Activated CD4-positive, alpha-beta T cell treated with anti-CD3 and anti-CD28 coated beads, Interleukin-2, amount 10 ng/mL, durations not matched to agents 7 days and 5 days (primary cell): ENCODE measurements at places on chromosomes 13 and 19. TPM values are rescaled to one million over a fixed set of nuclear protein-coding genes. Genes with fewer than 3 reads are reported as not detected.

The UQCRFS1 gene
- 29.4 TPM for total RNA-seq

The LGALS14 gene
- total RNA-seq: not detected

The NKPD1 gene
- not detected for total RNA-seq

The LCP1 gene
- total RNA-seq: 1,323 TPM

The HIPK4 gene
- total RNA-seq: not detected

The JSRP1 gene
- total RNA-seq: 0.27 TPM

The SUCLA2 gene
- 34.1 TPM for total RNA-seq

The CEACAM3 gene
- not detected for total RNA-seq

The DMKN gene
- not detected for total RNA-seq

GRCh38 chr13:63166345-63166744 lies 1750.7 kb upstream of the PCDH20 start:
- no peaks in the 10 kb centered on the region for H3K4me1 ChIP-seq
- H3K27ac ChIP-seq: no peak overlapping the region
- H3K4me3 ChIP-seq: no peak overlapping the region
- no peaks in the 10 kb centered on the region for H3K27me3 ChIP-seq
- no peak for DNase-seq

DNA sequence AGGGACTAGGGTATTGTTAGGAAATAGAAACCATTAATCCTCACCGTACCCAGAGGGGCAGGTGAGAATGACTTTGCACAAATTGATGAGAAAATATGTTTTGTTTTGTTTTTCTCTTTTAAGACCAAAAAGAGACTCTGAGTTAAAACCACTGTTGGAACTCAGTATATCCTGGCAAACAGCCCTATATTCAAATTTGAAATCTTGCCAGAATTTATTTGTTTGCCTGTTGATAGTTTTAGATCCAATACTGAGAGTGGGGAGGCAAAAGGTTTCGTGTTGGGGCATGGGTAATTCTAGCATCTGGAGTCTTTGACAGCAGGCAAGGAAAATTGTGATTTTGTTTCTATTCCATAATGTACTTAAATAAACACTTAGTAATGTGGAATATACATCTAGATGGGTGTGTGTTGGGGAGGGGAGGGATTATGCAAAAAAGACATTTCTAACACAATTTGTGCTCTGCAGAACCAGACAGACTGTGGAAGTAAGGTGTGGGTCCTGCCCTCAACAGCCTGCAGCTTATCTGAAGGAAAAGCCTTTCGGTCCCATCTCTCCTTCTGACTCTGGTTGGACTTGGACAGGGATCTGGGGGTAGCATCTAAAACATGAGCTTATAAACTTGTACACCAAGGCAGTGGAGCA lies 190.7 kb downstream of the OXGR1 start:
- no peak overlapping the region for H3K4me3 ChIP-seq
- no peaks in the 10 kb centered on the region for H3K4me1 ChIP-seq
- DNase-seq: no peak
- H3K27me3 ChIP-seq: no peaks in the 10 kb centered on the region

GRCh38 chr19:41804336-41804735 lies 7.9 kb downstream of the CEACAM3 start:
- no peak overlapping the region for H3K27ac ChIP-seq
- no peak for DNase-seq
- peaks cover 20% of the 10 kb centered on the region for H3K4me1 ChIP-seq
- H3K36me3 ChIP-seq: no peaks in the 10 kb centered on the region
- no peak overlapping the region for H3K4me3 ChIP-seq

DNA sequence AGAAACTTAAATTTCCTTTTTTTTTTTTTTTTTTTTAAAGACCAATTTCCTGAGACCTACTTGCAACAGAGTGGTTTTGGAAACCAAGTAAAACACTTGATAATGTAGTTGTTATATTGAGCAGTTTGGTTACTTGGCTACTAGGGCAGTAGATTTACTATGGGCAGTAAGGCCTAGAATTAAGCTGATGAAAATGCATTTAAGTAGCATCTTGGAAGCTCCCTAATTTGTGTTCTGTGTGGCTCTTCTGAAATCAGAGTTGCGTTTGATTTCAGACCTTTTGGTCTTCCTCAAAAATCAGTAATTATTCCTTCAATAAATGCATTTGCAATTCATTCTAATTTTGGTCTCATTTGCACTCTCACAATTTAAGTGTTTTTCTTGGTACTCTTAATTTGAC lies 810 bp downstream of the GPR180 start:
- H3K27me3 ChIP-seq: no peaks in the 10 kb centered on the region
- H3K4me1 ChIP-seq: peaks cover 46% of the 10 kb centered on the region
- peak overlapping the region; percentile 87 for H3K27ac ChIP-seq
- H3K4me3 ChIP-seq: peak overlapping the region; percentile 85
- H3K36me3 ChIP-seq: peaks cover 25% of the 10 kb centered on the region
- DNase-seq: no peak

DNA sequence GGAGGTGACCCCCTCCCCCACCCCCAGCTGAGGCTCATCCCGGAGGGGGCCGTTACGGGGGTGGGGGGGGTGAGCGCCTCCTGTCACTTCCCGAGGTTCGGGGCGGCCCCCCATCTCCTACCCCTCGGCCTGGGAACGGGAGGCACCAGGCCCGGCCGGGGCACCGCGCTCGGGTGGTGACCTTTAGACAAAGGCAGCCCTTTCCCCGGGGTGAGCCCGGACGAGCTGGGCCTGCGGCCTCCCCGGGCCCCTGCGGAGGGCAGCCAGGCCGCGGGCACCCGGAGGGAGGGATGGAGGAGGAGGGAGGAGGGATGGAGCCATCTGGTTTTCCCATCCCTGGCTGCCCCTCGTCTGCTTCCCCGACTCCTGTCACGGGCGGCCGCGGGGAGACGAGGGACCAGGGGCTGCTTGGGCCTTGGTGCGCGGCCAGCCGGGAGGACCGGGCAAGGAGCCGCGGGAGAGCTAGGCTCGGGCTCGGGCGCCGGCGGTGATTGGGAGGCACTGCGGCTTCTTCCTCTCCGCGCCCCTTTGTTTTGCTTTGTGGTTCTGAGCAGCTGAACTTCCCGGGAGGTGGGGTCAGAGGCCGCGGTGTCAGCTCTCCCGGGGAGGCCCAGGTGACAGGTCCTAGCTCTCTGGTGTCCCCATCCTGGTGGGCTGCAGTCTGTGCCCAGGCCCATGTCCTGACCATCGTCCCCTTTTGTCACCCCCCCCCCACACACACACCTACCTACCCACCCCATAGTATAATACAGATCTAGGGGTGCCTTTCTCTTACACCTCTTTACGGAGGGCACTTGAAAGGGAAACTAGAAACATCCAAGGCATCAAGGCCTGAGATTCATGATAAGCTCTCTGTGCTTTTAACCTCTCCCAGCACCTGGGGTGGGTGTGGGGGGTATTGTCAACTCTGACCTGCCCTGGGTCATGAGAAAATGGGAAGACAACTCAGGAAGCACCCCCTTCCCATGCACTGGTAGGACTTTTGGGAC lies 1.3 kb downstream of the BICRA start:
- peak; percentile 71 for DNase-seq
- no peaks in the 10 kb centered on the region for H3K27me3 ChIP-seq
- peak overlapping the region; percentile 87 for H3K27ac ChIP-seq
- peaks cover 29% of the 10 kb centered on the region for H3K4me1 ChIP-seq
- H3K4me3 ChIP-seq: peak overlapping the region; percentile 73

DNA sequence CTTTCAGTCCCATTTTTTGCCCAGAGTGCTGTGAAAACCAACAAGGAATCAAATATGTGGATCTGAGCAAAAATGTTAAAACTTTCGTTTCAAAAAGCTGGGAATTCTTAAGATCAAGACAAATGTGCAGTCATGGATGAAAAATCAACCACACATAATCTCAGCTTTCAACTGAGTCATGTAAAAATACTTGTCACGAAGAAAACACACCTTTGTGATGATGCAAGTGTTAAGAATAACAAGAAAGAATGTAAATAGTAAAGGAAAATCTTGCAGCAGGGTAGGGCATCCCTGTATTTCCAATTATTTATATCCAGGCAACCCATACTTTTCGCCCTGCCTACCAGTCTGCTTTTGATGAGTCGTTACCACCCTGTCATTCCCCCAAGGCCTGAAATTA lies 27.4 kb upstream of the DCLK1 start:
- no peak overlapping the region for H3K27ac ChIP-seq
- H3K4me3 ChIP-seq: no peak overlapping the region
- H3K4me1 ChIP-seq: no peaks in the 10 kb centered on the region
- no peaks in the 10 kb centered on the region for H3K36me3 ChIP-seq
- H3K27me3 ChIP-seq: peaks cover 8% of the 10 kb centered on the region
- DNase-seq: no peak

- no peak overlapping the region for H3K4me3 ChIP-seq
- H3K27ac ChIP-seq: no peak overlapping the region
- H3K27me3 ChIP-seq: peaks cover 83% of the 10 kb centered on the region
- peaks cover 12% of the 10 kb centered on the region for H3K4me1 ChIP-seq
- DNase-seq: no peak
These were observed 116.7 kb downstream of the COL4A2 start for GRCh38 chr13:110423689-110424302.

DNA sequence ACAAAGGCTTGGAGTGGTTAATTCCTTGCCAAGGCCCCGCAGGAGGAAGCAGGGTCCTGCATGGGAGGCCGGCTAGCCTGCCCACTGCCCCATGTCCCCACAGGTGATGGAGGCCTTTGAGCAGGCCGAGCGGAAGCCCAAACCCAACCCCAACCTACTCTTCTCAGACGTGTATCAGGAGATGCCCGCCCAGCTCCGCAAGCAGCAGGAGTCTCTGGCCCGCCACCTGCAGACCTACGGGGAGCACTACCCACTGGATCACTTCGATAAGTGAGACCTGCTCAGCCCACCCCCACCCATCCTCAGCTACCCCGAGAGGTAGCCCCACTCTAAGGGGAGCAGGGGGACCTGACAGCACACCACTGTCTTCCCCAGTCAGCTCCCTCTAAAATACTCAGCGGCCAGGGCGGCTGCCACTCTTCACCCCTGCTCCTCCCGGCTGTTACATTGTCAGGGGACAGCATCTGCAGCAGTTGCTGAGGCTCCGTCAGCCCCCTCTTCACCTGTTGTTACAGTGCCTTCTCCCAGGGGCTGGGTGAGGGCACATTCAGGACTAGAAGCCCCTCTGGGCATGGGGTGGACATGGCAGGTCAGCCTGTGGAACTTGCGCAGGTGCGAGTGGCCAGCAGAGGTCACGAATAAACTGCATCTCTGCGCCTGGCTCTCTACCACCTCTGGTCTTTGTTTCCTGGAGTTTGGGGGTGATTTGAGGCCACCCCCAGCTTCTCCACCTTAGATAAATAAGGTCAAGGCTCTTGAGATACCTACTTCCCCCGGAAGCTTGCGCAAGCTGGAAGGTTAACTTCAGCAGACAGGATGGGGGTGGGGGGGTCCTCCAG lies 2.6 kb downstream of the B3GNT8 start:
- no peaks in the 10 kb centered on the region for H3K27me3 ChIP-seq
- H3K4me3 ChIP-seq: no peak overlapping the region
- H3K4me1 ChIP-seq: peaks cover 40% of the 10 kb centered on the region
- H3K27ac ChIP-seq: peak overlapping the region; percentile 78
- peaks cover 20% of the 10 kb centered on the region for H3K36me3 ChIP-seq

DNA sequence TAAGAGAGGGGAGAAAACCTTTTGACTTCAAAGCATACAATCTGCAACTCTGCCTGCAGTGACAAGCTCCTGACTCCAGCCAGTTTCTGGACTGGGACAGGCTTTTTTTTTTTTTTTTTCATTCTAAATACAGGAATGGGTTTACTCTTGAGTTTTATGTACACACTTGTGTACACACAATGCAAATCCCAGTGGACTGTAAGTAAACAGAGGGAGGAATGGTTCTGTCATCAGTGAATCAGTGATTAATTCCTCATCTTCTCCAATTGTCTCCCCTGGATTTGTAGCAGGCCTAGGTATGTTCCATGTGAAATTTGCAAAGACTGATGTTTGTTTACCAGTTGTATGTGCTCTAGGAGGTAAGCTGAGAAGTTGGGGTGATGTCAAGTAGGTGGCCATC lies 184.8 kb downstream of the SHISA2 start:
- H3K4me1 ChIP-seq: peaks cover 22% of the 10 kb centered on the region
- no peaks in the 10 kb centered on the region for H3K36me3 ChIP-seq
- DNase-seq: no peak
- H3K27me3 ChIP-seq: no peaks in the 10 kb centered on the region
- no peak overlapping the region for H3K27ac ChIP-seq

DNA sequence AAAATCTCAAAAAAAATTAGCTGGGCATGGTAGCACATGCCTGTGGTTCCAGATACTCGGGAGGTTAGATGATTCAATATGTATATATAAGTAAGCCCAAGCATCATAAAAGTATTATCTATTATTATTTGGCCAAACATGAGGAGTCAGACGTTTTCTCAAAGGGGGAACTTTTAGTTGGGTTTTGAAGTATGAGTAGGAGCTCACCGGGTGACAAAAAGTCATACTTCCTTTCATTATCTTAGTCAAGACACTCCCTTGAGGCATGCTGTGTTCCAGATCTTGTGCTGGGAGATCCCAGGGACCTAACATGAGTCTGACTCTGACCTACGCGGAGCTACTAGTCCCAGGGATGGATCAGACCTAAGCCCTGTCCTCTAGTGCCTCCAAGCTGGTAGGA lies 8.2 kb upstream of the MYH14 start:
- no peaks in the 10 kb centered on the region for H3K4me1 ChIP-seq
- H3K27ac ChIP-seq: no peak overlapping the region
- no peak overlapping the region for H3K4me3 ChIP-seq

DNA sequence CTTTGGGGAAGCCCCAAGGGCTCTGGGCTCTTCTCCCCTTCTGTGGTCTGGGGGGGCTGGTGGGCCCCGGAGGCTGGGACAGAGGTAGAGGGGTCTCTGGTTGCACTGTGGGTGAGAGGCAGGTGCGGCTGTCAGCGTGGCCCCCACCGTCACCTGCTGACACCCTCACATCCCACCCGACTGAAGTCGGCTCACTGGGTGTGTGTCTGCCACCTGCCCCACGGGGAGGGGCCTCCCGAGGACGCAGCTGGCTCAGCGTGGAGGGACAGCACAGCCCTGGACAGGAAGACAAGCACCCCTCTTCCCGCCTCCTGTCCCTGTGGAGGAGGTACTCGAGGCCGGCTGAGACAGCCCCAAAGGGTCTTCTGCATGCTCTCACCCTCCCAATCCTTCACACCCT lies 2.2 kb upstream of the TMEM86B start:
- H3K4me3 ChIP-seq: no peak overlapping the region
- H3K36me3 ChIP-seq: peaks cover 43% of the 10 kb centered on the region
- DNase-seq: no peak
- H3K27ac ChIP-seq: no peak overlapping the region
- no peaks in the 10 kb centered on the region for H3K4me1 ChIP-seq

- H3K4me1 ChIP-seq: no peaks in the 10 kb centered on the region
- H3K4me3 ChIP-seq: no peak overlapping the region
- H3K27ac ChIP-seq: no peak overlapping the region
- no peaks in the 10 kb centered on the region for H3K36me3 ChIP-seq
These were observed 559.0 kb downstream of the TBC1D4 start for GRCh38 chr13:74922963-74923362.

DNA sequence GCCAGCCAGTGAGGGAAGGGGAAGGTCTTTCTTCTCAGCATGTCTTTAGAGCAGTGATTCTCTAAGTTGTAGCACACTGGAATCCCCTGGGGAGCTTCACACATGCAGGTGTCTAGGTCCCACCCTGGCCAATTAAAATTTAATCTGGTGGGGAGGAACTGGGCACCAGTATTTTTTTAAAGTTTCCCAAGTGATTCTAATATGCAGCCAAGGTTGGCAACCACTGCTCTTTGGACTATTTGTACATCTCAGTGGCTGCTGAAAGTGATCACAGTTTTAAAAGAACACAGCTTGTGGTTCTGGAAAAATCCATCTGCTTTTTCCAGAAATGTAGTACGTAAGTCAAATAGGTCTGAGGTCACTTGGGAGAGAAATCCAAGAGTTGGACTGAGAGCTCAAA lies 10.7 kb upstream of the KATNAL1 start:
- no peak overlapping the region for H3K27ac ChIP-seq
- no peak for DNase-seq
- no peak overlapping the region for H3K4me3 ChIP-seq
- H3K4me1 ChIP-seq: peaks cover 13% of the 10 kb centered on the region
- no peaks in the 10 kb centered on the region for H3K27me3 ChIP-seq
- no peaks in the 10 kb centered on the region for H3K36me3 ChIP-seq

- H3K27ac ChIP-seq: no peak overlapping the region
- no peaks in the 10 kb centered on the region for H3K27me3 ChIP-seq
- peaks cover 29% of the 10 kb centered on the region for H3K36me3 ChIP-seq
These were observed 3.2 kb downstream of the EPN1 start for GRCh38 chr19:55678121-55678671.
